ENCODE measurements at places on chromosomes 1 and 21.

- no peak for DNase-seq
Measured at GRCh38 chr1:98373056-98373455, 288.5 kb upstream of the SNX7 start.

GRCh38 chr1:172497230-172497629 lies 35.7 kb upstream of the SUCO start:
- peak; percentile 89 for DNase-seq

DNA sequence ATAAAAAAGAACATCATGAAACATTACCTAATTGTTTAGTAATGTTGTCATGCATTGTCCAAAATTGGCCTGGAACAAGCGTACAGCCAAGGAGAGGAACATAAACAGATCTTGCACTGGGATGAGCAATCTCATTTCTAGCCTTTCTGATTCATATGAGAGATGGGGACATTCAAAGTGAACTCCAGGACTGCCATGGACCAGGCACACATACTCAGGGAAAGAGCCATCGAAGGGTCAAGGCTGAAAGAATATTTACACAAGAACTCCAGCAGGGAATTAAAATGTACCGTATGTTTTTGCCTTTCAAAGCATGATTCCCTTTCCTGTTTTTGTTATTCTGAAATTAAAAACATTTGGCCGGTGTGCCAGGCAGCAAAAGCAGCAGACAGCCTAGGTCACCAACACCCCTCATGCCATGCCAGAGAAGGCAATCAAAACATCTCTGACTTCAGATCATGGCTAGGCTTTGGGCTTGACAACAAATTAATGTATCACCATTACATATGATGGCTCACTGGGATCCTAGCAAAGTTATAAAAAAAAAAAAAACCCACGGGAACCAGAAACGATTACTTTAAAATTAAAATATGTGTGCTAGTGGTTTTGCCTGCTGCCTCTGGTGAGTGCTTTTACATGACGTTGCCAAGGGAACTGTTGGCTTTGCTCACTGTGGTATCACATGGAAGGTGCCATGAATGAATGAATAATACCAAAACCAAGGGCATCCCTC lies 159.8 kb downstream of the TGFBR3 start:
- DNase-seq = no peak

- peak; percentile 79 for DNase-seq
Measured at GRCh38 chr1:206479183-206480125, 9.2 kb downstream of the IKBKE start.

DNA sequence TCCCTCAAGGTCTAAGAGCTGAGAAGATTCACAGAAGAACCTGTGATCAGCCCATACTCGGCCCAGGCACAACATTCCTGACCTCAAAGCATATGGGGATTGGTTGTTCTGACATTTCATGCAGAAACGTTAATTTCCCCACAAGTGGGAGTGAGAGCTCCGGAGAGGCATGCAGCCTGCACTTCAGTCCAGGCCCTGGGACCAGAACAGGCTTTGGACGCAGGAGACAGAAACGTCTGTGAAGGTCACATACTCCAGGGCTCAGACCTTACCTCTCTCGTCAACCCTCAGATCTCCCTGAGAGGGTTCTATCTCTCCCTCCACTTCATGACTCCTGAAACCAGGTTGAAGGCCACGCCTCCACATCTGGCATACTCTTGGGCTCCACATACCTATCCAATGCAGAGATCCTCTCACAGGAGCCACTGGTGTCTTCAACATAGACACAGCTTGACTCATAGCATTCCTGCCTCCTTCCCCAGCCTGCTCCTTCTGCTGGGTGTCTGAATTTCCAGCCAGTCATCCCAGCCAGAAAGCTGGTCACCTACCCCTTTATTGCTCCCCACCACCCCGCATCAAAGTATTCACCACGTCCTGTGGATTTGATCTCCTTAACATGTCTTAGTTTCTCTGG lies 149.2 kb downstream of the OMA1 start:
- no peak for DNase-seq

GRCh38 chr1:223534677-223535076 lies 130.8 kb downstream of the CAPN8 start:
- no peak for DNase-seq

DNA sequence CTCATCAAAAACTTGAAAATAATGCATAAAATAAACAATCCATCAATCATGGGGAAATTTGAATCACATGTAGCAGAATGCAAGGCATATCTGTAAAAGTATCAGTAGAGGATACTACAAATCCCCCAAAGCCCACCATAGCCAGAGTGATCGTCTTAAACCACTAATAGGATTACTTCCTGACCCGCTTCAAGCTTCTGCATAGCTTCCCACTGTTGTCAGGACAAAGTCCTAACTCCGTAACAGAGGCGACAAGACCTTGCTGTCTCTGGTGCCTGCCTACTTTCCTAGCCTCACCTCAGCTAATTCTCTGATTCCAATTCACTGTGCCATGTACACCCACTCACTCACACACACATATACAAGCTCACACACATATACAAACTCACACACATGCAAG lies 161.2 kb upstream of the NFIA start:
- DNase-seq = no peak

- no peak for DNase-seq
Measured at GRCh38 chr1:43653893-43654292, 3.9 kb downstream of the KDM4A start.

- DNase-seq = no peak
Measured at GRCh38 chr21:38980416-38981313, 174.9 kb downstream of the ETS2 start.

GRCh38 chr1:202172015-202172355 lies 11.6 kb upstream of the PTPN7 start:
- no peak for DNase-seq

GRCh38 chr1:39381839-39382238 lies 109.6 kb upstream of the BMP8A start:
- no peak for DNase-seq

GRCh38 chr1:107691540-107691939 lies 273.4 kb downstream of the VAV3 start:
- no peak for DNase-seq
